ENCODE measurements at places on chromosomes 11 and 22. TPM values are rescaled to one million over a fixed set of nuclear protein-coding genes. Genes with fewer than 3 reads are reported as not detected.

GRCh38 chr11:92101920-92102319 lies 122.7 kb upstream of the FAT3 start:
- DNase-seq, result no peak

GRCh38 chr22:43256976-43257545 lies 70.1 kb upstream of the TTLL12 start:
- DNase-seq, result no peak

TRIM66 gene
- 3.0 TPM for total RNA-seq

- no peak for DNase-seq
These were observed 5.7 kb downstream of the LTBP3 start for GRCh38 chr11:65552388-65552951.

- DNase-seq, result no peak
These were observed 1030.8 kb upstream of the CCDC90B start for GRCh38 chr11:84316866-84317555.

DNA sequence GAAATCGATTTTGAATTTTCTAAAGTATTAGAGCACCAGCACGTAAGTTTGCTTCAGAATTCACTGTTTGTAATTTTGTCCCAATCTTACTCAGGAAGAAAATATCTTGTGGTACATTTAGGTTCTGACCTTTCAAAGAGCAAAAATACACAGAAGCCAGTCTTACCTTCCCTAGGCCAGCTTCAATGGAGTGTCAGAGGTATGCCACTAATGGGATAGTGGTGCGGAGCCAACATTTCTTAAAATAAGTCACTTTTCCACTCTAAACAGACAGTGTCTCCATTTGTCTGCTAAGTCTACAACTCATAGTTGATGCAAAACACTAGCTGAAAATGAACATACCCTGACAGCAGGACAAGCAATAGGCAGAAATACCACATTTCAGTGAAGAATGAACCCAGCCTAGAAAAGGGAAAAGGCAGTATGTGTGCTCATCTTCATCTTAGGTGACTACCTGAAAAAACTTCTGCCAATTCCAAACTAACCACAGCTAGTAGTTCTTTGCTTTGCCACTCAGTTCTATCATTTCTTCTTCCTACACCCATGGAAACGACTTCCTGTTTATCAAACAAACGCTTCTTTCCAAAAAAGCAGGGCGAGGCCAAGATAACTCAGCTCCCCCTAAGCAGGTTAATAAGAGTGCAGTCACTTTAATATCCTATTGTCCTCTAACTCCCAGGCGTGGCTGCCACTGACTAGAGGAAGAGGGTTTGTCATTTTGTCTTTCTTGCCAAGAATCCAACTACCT lies 94.0 kb upstream of the APOA1 start:
- no peak for DNase-seq
